ENCODE measurements at places on chromosomes 5 and 9.

GRCh38 chr5:9166202-9167112 is 379.4 kb downstream of the SEMA5A start:
- DNase-seq, result no peak

- DNase-seq, result peak; percentile 95
Observed at GRCh38 chr5:34686762-34687268, 30.7 kb downstream of the RAI14 start.

GRCh38 chr9:92661127-92661526 is 8.8 kb downstream of the IPPK start:
- no peak for DNase-seq

- no peak for DNase-seq
Observed at GRCh38 chr9:22108581-22109370, 99.7 kb upstream of the CDKN2B start.

DNA sequence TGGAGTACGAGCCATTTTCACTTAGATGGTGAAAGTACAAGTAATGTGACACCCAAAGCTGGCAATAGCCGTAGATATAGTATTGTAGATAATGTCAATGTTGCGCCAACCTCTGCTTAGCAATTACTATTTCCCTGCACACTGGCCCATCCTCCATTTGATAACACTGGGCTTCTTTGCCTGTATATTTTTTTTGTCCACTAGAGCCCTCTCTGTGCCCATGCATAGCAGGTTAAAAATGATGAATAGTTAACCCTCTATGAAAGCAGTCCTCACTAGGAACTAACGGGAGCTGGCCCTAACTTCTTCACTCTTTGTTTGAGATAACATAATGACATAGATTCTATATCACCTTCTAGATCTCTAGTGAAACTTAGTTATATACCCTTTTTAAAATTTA is 416.8 kb downstream of the TUSC1 start:
- DNase-seq, result no peak

GRCh38 chr5:77871946-77872345 is 95.8 kb upstream of the TBCA start:
- no peak for DNase-seq

DNA sequence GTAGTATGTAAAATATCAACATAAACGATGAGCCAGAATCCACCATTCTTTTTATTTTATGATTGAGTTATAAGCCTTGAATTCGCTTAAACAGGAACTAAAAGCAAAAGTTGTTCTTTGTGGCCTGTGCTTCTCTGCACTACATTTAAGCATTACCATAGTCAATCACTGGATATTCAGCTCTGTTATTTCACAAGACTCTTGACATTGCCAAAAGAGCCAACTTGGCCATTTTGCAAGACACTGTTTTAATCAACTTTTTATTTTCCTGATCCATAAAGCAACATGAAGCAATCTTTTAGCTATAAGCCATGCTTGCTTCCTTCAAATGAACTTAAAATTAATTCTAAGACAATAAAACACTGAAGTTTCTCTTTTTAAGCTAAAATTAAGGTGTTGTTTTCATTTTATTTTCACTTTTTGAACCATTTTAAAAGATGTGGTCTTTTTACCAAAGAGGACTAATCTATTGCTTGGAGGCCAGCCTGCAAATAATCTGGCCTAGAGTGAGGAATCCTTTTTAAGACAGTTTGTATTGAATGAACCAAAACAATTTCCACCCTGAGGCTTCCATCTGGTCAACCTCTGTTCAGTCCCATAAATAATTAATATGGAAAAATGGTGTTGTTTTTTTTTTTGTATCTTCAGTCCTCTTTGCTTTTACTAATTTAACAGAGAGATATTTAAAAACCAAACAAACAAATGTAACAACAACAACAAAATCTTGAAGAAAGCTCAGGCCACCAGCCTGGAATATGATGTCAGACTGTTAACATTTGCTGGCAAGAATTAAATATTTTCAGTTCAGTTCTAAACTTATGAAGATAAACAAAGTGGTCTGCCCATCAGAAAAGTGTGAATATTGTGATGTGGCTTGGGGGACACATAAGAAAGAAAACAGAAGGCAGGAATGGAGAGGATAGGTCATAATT is 274.4 kb downstream of the MARCHF11 start:
- no peak for DNase-seq

GRCh38 chr9:117104716-117105495 is 310.0 kb downstream of the ASTN2 start:
- no peak for DNase-seq

DNA sequence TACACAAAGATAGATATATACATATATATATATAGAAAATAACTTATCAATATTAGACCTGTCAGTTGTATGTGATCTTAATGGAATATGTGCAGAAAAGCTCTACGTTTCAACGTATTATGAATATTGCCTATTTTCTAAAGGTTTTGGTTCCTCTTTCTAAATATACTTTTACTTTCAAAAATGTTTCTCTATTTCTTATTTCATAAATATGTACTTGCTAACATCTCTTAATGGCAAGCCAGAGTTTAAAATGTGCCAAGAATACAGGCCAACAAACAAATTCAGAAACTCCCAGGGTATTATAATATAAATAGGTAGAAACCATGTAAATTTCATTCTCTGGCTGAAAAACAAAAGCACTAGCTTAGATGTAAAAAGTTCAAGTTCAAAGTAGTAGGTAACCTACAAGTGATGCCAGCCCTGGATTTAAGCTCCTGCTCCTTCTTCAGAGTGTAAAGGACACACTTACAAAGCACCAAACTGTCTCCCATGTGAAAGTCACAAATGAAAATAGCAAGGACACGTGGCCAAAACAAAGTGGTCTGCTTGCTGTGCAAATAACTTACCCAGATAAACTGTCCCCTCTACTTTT is 685.1 kb upstream of the DMAC1 start:
- DNase-seq, result no peak

DNA sequence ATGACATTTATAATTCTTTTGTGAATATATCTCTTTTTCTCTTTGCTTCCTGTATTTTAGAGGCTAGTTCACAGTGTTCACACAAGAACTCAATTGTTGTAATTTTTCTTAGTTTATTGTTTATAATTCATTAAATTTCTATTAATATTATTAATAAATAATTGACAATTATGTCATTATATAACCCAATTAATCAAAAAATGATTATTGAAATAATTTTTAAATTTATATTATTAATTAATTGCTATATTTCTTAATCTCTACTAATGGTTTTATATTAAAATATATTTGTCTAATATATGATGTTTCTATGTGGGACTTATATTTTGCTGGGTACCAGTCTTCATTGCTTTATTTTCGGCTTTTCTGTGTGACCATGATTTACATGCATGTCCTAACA is 618.4 kb downstream of the CDH9 start:
- no peak for DNase-seq

DNA sequence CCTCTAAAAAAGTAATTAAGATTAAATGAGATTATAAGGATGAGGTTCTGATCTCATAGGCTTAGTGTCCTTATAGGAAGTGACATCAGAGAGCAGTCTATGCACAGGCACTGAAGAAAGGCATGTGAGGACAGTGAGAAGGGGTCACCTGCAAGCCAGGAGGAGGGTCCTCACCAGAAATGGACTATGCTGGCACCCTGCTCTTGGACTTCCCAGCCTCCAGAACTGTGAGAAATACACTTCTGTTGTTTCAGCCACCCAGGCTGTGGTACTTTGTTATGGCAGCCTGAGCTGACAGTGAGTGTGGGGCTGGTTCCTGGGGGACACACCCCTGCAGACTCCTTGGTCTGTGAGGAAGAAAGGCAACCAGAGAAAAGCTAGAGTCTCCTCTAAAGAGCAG is 34.7 kb upstream of the IL6ST start:
- DNase-seq, result no peak

DNA sequence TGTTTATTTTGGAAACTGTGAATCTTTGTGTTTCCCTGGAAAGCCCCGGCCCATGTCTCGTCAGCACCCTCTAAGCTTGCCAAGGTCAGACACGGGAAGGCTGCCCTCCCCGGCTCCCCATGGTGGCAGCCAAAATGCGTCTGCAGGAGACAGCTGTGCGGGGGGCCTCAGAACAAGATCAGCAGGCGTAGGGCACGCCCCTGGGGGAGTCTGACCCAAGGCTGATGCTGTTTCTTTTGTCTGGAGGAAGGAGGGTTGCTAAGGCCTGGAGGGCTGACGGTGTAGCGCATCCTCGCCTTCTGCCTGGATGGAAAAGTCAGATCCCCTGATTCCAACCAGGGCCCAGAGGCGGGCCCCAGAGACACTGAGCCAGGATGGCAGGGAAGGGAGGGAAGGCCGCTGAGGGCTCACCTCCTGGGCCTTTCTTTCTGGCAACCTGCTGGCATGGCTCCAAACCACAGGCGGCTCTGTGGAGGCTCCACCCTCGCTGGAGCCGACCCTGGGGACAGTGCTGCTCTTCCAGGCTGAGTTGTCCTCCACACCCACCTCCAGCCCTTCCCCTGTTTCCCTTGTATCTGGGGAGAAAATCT is 57.2 kb downstream of the OLFM1 start:
- DNase-seq, result no peak

DNA sequence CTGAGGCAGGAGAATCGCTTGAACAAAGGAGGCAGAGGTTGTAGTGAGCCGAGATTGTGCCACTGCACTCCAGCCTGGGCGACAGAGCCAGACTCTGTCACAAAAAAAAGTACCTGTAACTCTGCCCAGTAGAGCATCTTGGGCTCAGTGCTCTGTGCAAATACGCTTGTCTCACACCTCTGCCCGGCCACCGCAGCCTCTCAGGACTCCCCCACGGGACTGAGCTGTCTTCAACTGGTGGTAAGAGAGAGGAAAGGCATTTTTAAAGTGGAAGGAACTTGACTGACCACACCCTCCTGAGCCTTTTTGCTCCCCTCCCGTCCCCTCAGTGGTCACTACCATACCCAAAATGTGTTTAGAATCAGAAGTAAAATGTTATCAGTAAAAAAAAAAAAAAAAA is 174.3 kb upstream of the PIK3R1 start:
- DNase-seq, result no peak

GRCh38 chr5:848671-849111 is 2.1 kb downstream of the ZDHHC11 start:
- peak; percentile 8 for DNase-seq

- no peak for DNase-seq
Observed at GRCh38 chr9:100052375-100052774, 46.4 kb downstream of the ERP44 start.

- DNase-seq, result no peak
Observed at GRCh38 chr9:106981396-106982287, 118.7 kb downstream of the ZNF462 start.

DNA sequence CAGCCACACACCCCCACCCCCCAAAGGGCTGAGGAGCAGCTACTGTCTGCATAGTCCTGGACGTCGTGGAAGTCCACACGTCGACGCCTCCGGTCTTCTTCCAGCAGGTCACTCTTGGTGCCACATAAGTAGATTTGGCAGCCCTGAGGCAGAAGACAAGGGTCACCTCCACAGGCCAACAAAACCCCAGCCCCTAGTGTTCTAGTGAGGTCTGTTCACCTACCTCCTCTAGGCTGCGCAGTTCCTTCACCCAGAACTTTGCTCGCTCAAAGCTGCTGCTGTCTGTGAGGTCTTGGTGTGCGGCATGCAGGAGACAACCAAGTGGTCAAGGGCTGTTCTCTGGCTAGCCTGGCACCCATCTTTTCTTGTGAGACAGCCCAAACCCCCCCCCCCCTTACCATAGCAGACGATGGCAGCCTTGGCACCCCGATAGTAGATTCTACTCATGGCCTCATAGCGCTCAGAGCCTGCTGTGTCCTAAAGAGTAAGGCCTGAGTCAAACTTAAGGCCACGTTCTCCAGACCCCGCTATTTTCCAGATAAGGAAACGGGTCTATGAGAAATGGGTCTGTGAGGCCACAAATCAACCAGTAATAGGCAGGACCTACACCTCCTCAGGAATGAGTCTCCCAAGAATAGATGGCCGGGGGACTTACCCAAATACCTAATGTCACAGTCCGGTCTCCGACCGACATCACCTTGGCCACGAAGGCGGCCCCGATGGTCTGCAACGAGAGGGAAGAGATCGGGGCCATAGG is 987 bp downstream of the RAB24 start:
- no peak for DNase-seq

DNA sequence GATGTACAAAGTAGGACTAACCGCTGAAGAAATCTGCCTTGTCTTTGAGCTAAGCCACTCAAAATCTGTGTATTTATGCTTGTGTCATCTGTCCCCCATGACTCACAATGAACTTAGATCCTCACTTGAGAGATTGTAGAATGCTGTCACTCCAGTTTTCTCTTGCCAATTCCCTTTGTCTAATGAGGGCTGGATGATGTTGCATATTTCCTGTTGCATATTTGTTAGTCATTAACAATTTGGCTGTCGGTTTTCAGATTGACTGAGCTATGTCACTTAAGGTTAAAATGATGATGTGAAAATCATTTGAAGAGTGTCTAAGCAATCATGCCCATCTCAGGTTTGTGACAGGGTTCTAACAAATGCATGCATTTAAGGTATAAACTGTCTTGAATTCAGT is 481.7 kb downstream of the CDH10 start:
- DNase-seq, result no peak

DNA sequence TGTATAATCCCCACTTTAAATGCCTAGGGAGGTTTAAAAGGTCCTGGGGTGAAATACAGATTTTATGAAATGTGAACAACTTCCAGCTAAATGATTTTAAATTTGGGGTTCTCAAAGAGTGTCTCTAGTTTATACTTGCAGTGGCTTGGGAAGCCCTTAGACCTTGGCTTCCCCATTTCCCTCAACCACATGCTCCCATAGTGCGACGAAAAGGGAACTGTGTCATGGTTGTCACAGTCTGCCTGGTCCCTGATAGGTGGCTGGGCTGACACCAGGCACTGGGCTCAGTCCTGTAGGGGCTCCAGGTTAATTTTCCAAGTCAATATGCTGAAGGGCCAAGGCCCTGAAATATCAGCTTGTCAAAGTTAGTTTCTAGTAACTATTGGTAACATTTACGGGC is 10.4 kb upstream of the CXCL14 start:
- DNase-seq, result no peak

- DNase-seq, result no peak
Observed at GRCh38 chr9:87233899-87234455, 263.7 kb upstream of the DAPK1 start.

GRCh38 chr5:134100283-134101091 is 14.0 kb upstream of the TCF7 start:
- no peak for DNase-seq

DNA sequence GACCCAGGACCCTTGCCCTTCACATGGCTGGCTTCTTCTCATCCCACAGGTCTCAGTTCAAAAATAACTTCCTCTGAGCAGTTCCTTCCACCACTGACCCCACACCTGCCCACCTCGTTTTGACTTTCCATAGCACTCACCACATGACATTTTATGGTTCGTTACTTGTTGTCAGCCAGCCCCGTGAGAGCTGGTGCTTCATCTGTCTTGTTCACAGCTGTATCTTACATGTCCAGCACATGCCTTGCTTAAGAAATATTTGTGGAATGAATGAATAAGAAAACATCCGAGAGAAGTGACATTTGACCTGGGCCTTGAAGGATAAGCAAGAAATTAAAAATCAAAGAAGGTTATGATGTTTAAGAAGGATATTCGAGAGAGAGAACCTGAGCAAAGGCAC is 193.9 kb downstream of the RFK start:
- DNase-seq, result no peak

- no peak for DNase-seq
Observed at GRCh38 chr9:6917162-6917561, 159.4 kb downstream of the KDM4C start.

All from uterus (tissue), 4 donors.